GM13976 (cell line): ENCODE measurements at places on chromosomes 6 and 20.

- no peak for DNase-seq
Observed at GRCh38 chr6:130896249-130896648, 69.0 kb downstream of the SMLR1 start.

DNA sequence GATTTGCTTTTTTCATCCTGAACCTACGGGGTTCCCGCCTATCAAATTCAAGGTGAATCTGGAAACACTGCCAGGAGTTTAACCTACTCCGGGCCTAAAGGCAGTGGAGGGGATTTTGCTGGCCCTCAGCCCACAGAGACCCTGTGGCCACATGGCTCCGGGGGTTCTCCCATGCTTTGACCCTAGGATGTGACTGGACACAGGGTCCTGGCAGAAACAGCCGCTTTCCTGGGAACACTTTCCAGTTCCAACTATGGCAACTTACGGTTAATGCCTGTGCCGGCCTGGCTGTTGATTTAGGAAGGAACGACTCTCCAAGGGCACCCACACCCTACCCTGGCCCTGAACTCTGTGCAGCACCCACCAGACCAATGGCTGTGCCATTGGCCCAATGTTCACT is 141.7 kb upstream of the RPS6KA2 start:
- DNase-seq, result no peak

- no peak for DNase-seq
Observed at GRCh38 chr6:44388135-44388487, 605 bp downstream of the CDC5L start.

DNA sequence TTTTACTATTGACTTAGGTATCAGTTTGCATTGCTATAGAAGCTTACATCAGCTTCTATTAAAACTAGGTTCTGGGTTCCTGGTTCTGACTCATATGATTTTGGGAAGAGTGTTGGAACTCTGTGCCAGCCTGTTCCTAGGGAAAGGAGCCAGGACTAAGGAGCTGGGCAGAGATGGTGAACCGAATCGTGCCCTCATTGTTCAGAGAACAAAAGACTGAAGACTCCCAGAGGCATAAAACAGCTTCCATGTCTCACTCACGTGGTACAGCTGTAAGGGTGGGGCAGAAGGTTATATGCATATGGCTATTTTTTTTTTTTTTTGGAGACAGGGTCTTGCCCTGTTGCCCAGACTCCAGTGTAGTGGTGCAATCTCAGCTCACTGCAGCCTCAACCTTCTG is 89.1 kb upstream of the THBS2 start:
- DNase-seq, result no peak

- no peak for DNase-seq
Observed at GRCh38 chr6:127776320-127776719, 124.5 kb downstream of the THEMIS start.

- no peak for DNase-seq
Observed at GRCh38 chr6:142925575-142926110, 19.3 kb downstream of the HIVEP2 start.

- peak; percentile 9 for DNase-seq
Observed at GRCh38 chr6:108666656-108667260, 106.0 kb downstream of the FOXO3 start.

DNA sequence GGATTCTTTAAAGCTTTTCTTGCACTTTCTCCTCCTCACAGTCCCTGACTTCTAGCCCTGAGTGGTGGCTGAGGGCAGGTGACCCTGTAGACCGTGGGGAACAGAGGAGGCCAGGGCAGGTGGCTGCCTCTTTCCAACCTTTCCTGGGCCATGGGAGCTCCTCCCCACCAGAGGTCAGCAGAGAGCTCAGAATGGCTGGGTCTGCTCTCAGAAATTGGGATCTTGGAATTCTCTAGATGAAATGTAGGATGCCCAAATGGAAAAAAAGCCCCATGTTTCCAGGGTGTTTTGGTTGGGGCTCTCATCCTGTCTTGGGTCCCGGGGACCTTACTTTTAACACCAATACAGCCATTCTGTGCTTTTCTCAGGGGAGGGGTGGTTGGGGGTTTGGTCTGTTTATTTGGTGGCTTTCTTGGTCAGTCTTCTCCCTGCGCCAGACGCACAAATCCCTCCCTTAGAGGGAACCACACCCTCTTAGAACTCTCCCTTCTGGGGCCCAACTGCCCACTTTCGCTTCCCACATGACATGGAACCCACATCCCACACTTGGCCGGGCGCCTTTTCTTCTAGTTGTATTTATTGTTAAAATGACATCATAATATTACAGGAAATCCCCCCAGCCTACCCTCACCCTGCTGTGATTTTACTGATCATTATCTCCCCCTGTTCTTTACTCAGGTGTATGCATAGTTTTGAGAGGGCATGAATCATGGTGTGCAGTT is 17.9 kb downstream of the GNAS start:
- DNase-seq, result peak; percentile 67

GRCh38 chr6:166333172-166333995 is 9.0 kb downstream of the SFT2D1 start:
- DNase-seq, result peak; percentile 81

- DNase-seq, result no peak
Observed at GRCh38 chr20:18657575-18657974, 69.7 kb downstream of the DTD1 start.

DNA sequence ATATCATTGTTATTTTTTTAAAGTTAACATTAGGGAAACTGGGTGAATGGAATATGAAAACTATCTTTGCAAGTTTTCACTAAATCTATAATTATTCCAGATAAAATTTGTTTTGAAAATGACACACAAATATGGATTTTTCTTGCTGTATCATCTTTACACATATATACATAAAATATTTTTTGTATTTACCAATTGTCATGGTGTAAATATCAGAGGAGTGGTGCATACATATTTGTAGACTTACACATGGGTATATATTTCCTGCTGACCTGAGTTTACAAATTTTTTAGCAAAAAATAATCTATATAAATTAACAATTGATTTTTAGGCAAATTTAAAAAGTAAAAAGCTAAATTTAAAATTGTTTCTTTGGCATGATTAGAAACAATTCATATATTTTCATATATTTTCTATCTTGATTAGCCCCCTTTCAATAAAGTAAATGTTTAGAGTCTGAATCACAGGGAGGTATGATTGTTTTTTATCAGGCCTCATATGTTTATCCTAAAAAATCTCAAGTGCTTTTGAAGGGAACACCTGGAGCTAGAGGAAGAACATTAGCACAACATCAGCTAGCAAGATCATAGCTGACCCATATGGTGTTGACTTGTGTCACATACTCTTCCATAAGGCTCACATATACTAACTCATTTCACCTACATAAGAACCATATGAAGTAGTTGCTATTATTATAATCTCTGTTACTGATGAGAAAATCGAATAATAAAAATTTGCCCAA is 671.8 kb upstream of the GJE1 start:
- no peak for DNase-seq

DNA sequence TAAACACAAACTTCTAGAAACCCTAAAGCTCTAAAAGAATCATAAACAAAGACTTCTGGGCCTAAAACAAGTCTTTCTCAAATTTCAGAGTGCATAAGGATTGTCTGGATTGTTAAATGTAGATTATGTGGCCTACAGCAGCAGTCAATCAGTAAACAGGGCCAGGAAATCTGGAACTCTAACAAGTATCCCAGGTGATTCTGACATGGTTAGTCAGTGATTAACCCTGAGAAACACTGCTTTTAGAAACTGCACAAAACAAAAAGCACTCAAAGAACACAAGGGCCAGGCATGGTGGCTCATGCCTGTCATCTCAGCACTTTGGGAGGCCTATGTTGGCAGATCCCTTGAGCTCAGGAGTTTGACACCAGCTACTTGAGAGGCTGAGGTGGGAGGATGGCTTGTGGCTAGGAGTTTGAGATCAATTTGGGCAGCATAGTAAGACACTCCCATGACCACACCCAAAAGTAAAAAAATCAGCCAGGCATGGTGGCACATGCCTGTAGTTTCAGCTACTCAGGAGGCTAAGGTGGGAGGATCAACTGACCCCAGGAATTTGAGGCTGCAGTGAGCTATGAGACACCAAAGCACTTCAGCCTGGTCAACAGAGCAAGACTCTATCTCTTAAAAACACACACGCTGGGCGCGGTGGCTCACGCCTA is 5.9 kb downstream of the MED20 start:
- DNase-seq, result no peak

GRCh38 chr6:10278746-10279145 is 136.1 kb downstream of the TFAP2A start:
- DNase-seq, result no peak
